ENCODE measurements at places on chromosomes 3 and 15. TPM values are rescaled to one million over a fixed set of nuclear protein-coding genes. Genes with fewer than 3 reads are reported as not detected.

The PPM1L gene
- 26.4 TPM for total RNA-seq

The LRRC58 gene
- total RNA-seq: 9.2 TPM

DNA sequence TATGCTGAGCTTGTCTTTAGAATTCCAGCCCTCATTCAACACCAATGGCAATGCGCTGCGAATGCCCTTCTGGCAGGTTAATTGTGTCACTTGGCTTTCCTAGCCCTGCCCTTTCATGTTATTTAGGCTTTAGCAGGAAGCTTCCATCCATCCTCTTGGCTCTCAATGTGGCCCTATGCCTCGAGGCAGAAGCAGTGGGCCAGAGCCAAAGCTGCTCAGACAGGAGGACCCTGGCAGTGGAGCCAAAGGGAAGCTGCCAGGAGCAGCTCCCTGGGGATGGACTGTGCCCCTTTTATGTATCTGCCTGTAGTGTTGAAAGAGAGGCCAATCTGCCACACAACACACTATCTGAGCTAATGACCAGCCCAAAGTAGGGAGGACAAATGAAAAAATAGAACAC, 376.4 kb downstream of the CTNNB1 start:
- peak; percentile 83 for DNase-seq

DNA sequence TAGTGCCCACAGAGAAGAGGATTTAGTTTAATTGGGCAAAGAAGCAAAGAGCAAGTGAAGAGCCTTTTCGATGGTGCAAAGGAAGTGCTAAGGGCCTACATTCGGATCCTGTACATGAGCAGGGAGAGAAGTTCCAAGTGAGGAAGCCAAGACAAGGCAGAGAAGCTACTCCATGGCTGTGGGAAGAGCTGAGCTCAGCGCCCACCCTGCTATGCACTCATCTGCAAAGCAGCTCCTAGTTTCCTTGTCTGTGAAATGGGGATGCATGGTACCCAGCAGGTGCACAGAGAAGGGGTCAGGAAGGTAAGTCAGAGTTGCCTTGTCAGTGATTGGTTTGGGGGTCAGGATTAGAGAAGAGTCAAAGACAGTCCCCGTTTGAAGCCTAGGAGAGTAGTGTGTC, 126.5 kb downstream of the PDE8A start:
- DNase-seq: no peak
